ENCODE measurements at places on chromosomes 7 and 10.

GRCh38 chr7:91285696-91286355 lies 21.6 kb downstream of the FZD1 start:
- DNase-seq, result no peak

DNA sequence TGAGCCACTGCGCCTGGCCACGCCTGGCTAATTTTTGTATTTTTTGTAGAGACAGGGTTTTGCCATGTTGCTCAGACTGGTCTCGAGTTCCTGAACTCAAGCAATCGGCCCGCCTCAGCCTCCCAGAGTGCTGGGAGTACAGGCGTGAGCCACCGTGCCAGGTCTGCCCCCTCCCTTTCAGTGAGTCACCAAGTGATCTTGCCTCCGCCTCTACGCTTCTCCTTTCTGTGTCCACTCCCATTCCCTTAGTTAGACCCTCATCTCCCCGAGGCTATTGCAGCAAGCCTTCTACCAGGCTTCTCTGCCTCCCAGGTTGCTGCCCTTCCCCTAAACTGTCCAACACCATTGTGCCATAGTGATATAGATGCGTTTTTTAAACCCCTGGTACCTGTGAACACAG lies 32.9 kb downstream of the CDC123 start:
- no peak for DNase-seq

DNA sequence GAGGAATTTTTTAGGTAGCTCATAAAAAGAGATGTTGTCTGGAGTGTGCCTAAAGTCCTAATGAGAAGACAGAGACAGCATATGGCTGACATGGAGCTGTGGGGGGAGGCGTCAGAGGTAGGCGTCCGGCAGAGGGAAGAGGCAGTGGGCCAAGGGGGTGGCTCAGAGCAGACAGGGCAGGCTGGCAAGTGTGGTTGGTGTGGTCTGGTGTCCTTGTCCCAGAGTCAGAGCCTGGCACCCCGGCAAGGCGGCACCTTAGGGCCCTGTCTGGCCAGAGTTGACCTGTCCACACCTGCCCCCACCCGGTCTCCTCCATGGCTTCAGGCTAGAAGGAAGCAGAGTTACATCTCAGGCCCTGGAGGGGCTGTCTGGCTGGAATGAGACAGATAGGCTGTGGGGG lies 220.3 kb upstream of the ZNF32 start:
- DNase-seq, result no peak

DNA sequence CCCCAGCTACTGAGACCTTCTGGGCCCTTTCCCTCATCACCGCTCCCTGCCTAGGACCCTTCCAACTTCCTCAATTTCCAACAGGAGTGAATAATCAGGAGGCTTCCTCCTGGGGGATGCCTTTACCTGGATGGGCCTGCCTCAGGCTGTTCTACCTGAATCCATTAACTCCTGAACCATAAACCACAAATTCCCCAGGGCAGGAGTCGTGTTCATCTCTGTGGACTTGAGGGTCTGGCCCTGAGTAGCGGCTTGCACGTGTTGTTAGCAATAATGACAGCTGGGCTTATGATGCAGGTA lies 105.1 kb upstream of the GPR26 start:
- no peak for DNase-seq

GRCh38 chr10:103448746-103449145 lies 3.4 kb downstream of the CALHM2 start:
- DNase-seq, result no peak

GRCh38 chr7:81851413-81851812 lies 81.6 kb upstream of the HGF start:
- DNase-seq, result no peak

GRCh38 chr7:79790656-79791262 lies 337.3 kb upstream of the MAGI2 start:
- DNase-seq, result no peak

- DNase-seq, result no peak
These were observed 349.9 kb downstream of the RPS24 start for GRCh38 chr10:78383378-78384048.

- DNase-seq, result no peak
These were observed 167.9 kb upstream of the PRSS1 start for GRCh38 chr7:142581341-142581740.

GRCh38 chr7:118057404-118057803 lies 126.6 kb upstream of the LSM8 start:
- DNase-seq, result no peak

DNA sequence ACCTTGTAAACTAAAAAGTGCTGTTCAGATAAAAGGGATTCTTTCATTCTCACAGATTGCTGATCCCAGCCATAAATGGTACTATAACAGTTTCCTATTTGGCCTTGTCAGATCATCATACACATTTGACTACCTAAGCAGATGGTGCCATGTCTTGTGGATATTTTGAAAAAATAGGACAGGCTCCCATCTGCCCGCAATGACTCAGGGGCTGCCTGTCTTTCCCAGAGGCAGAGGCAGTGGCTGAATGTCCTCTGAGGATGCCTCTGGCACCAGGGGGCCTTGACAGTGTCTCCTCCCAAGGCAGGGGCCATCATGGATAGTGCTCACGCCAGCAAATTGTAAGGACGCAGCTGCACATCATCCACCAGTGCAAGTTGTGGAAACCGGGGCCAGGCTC lies 323.0 kb upstream of the PODXL start:
- no peak for DNase-seq

DNA sequence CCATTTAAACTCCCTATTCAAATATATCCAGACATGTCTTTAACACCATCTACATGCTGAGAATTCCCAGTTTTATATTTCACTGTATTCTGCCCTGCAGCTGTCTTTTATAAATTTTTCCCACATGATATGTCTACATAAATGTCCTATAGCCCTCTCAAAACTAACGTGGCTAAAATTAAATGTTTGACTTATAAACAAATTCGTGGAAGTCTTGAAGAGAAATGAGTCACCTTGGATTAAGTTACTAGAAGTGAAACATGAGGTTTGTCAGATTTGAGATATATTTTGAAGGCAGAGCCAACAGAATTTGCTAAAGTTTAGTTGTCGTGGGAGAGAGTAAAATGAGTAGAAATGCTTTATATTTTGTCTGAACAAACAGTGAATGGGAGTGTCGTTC lies 386.9 kb upstream of the CNTNAP2 start:
- no peak for DNase-seq

GRCh38 chr7:70631718-70632117 lies 500.2 kb upstream of the GALNT17 start:
- DNase-seq, result peak; percentile 52

GRCh38 chr10:12643279-12643678 lies 293.9 kb downstream of the CAMK1D start:
- DNase-seq, result no peak

All from kidney (tissue), 22 donors.